NCI-H1417 (cell line): ENCODE measurements at places on chromosomes 5 and 9.

GRCh38 chr5:90142541-90142940 lies 267.0 kb downstream of the CETN3 start:
- DNase-seq: no peak

GRCh38 chr5:143263272-143263810 lies 140.1 kb downstream of the NR3C1 start:
- no peak for DNase-seq

DNA sequence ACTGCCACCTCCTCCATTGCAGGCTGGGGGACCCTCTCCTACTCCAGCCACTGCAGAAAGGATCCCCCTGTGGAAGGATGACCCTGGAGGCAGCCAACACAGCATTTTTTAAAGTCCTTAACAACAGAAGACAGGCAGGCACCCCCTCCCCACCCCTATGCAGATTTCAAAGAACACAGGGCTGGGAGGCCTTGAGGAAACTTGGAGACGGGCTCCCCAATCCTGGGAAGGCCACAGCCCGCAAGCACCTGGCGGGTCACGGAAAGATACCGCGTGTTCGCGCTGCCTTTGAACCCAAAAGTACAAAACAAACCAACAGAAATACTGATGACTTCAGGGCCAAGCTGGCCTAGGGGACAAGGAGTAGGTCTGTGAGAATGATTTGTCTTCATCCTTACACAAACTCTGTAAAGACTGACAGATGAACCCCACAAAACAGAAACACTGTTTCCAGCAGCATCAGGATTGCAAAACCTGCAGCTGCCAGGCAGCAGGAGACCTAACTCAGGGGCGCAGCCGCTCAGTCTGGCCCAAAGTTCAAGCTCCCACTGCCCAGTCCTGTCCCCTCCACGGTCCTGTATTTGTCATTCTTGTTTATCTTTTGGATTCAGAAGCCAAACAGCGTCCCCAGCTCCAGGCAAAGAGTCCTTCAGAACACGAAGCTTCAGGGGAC lies 13.8 kb downstream of the VAV2 start:
- DNase-seq: no peak

- DNase-seq: no peak
Observed at GRCh38 chr5:32435383-32435782, 9.2 kb downstream of the ZFR start.

DNA sequence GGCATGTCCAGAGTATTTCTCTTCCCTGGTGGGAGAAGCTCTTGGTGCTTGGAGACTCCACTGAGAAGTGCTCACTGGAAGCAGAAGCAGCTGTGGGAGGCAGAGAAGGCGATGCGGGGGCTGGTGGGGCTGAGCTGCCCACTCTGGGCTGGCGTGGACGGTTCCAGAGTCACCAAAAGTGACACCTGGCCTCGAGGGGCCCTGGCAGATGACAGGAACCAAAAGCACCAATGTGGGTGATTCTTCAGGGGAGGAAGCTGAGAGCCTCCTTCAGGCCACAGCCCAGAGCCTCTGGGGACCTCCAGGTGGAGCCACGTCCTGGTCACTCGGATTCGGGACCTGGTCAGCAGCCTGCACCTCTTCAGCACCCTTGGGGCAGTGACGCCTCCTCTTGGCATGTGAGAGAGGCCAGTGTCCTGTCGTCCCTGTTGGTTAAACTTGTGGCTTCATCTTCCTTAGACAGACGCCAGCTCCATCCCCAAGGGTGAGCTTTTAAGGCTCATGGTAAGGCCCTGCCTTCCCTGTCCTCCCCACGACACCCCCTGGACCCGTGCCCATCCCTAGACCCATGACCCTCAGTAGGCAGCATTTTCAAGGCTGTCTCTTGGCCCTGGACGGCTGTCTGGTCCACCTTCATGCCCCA lies 78.7 kb upstream of the IRX4 start:
- no peak for DNase-seq
